Testis (tissue), 5 donors: ENCODE measurements at places on chromosomes 4 and X.

DNA sequence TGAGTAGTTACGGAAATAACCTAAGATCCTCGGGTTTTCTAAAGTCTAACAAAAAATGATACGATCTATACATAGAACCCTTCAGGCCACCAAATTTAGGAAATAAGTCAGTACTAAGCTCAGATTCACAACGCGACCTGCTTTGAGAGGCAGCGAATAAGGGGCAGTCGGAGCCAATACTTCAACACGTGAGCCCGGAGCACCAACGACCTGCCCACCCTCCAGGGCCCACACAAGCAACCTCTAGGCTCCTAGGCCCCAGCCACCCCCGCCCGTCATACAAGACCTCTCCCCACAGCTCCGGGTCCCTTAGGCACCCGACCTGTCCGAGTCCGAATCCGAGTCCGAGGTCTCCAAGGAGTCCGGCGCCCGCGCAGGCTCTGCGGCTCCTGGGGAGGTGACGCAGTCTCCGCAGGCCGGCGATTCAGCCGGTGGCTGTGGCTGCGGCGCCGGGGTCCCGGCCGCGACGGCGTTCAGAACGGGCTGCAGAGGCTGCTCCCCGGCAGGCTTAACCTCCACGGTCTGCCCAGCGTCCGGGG, 580 bp downstream of the NAF1 start:
- H3K27me3 ChIP-seq, result no peaks in the 10 kb centered on the region
- peak; percentile 77 for DNase-seq
- peak overlapping the region; percentile 98 for H3K4me3 ChIP-seq

GRCh38 chrX:133913658-133914388, 71.6 kb downstream of the GPC3 start:
- H3K36me3 ChIP-seq, result no peaks in the 10 kb centered on the region
- H3K27ac ChIP-seq, result no peak overlapping the region
- no peaks in the 10 kb centered on the region for H3K27me3 ChIP-seq
- no peak for DNase-seq

- no peak for DNase-seq
- no peaks in the 10 kb centered on the region for H3K27me3 ChIP-seq
- H3K4me1 ChIP-seq, result no peaks in the 10 kb centered on the region
- no peak overlapping the region for H3K4me3 ChIP-seq
- no peak overlapping the region for H3K27ac ChIP-seq
These were observed 299.5 kb upstream of the CLNK start for GRCh38 chr4:10983885-10984640.

DNA sequence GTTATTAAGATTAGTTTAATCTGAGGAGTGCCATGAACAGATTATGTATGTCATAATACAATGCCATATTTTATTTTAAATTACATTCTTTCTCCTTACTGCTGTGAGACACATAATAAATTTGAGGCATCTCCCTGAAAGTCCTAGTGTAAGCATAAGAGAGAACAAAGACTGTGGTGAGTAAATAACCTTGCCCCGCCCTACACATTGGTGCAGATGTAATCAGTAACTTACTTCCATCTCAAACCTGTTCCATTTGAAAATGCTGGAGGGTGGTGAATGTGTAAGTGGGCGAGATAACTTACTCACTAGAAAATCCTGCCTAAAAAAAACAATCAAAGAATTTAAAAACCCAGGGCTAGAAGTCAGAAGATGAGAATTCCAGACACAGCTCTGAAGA, 338.1 kb upstream of the SLIT2 start:
- no peak for DNase-seq
- no peaks in the 10 kb centered on the region for H3K27me3 ChIP-seq
- H3K36me3 ChIP-seq, result no peaks in the 10 kb centered on the region
